C1 segment of cervical spinal cord (tissue), 14 donors: ENCODE measurements at places on chromosomes 6 and 20.

GRCh38 chr6:73388433-73388799 lies 6.2 kb upstream of the DDX43 start:
- no peak for DNase-seq

DNA sequence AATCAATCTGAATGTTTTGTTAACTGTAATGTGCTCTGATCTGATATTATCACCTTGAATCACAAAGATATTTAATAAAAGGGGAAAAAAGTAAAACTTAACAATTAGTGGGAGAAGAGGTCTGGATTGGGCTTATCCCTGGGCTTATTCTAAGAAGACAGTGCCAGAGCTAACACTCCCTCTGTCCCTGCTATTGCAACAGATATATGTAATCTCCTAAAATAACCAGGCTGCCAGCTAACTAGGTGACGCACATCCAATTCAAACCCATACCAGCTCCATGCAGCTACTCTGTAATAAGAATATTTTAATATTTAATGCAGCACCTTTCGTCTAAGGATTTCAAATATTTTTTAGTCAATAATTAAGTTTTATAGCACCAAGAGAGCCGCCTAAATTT lies 330.1 kb upstream of the MARCKS start:
- no peak for DNase-seq

- DNase-seq = peak; percentile 39
Measured at GRCh38 chr6:26311385-26312095, 53.5 kb upstream of the BTN3A2 start.

DNA sequence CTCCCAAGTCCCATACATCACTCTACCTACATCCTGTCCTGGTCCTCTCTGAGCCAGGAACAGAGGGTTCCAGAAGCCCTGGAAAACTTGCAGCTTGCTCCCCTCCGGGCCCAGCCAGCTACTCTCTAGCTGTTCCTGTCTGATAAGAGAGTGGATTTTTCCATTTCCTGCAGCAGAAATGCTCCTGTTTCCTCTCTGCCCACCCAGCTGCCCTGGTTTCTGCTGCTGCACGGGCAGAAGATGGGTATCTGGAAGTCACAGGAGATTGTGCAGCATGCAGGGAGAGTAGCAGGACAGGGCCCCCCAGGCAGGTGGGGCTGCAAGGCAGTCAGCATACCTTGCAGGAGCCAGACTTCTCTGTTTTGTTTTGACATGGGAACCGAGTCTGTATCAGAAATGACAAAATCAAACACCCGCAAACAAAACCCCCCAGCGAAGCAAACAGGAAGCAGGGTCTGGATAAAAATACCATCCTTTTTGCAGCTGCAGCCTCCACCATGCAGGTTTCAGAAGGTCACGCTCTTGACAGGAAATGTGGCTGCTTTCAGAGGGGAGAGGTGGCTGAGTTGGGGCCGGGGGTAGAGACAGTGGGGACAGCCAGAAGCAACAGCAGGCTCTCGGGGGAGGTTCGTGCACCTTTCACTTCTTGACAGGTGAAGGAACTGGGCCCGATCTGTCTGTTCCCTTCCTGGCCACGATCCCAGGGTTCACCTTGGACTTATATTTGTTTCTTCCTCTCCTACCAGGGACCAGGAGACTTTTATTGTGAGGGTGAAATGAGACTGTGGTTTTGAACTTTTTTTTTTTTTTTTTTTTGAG lies 50.8 kb upstream of the FAM83D start:
- no peak for DNase-seq

- DNase-seq = no peak
Measured at GRCh38 chr6:4133941-4134838, 1.2 kb downstream of the ECI2 start.

DNA sequence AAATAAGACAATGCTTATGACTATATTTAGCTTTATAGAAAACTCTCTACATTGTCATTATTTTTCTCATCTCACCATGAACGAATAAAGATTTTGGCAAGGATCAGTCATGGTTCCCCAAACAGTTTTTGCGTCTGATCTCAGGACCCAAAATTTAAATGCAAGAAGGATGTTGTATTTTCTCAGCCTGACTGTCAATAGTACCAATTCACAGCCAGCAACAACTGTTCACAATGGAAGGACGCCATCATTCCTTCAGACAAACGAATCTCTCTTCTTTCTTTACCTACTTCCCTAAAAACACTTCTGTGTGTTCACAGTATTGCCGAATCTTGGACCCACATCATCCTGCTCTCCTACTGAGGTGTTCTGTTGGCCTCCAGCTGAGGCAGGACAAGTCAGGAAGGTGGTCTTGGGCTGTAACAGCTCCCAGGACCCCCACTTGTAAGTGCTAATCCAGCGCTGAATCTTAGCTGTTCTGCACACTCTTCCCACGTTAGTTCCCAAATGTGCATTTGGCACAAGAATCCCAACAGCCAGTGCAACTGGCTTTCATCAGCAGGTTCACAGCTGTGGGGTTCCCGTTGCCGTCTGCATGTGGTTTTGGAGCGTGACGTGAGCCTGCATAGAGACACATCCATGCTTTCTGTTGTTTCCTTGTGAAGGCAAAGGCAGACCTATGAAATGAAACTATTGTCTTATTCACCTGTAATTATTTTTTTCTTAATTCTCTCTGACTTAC lies 600.0 kb downstream of the QKI start:
- no peak for DNase-seq

GRCh38 chr20:52404671-52405070 lies 213.1 kb upstream of the ZFP64 start:
- DNase-seq = no peak

DNA sequence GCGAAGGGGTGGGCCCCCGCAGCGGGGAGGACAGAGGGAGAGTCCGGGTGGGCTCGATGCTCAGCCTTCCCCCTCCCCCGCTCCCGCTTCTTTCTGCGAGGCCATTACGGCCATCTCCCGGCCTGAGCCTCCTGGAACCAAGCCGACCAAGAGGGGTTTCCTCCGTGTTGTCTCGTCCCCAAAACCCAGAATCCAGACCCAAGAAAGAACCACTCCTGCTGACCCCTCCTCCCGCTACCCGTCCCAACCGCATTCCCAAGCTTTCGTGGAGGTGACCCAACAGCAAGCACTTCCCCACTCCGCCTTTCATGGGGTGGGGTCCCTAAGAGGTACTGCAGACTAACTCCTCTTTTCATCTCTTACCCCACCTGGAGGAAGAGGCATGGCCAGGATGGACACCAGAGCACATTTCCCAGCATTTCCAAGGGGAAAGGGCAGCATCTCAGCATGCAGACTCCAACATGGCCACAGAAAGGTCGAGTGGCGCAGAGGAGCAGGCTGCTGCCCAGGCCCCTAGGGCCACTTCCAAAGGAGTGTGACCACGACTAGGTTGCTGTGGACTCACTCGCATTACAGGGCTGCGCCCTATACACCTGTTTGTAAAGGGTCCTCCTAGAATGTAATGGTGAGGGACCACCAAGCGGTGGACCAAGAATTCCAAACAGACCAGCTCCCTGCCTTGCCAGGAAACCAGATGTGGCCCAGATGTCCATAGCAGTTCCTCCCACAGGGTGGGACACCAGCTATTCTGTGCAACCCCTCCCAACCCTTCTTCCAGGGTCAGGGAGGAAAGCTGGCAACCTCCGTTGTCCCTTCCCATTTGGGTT lies 53.4 kb downstream of the MRPL14 start:
- no peak for DNase-seq

- no peak for DNase-seq
Measured at GRCh38 chr6:15280028-15280427, 34.2 kb downstream of the JARID2 start.

DNA sequence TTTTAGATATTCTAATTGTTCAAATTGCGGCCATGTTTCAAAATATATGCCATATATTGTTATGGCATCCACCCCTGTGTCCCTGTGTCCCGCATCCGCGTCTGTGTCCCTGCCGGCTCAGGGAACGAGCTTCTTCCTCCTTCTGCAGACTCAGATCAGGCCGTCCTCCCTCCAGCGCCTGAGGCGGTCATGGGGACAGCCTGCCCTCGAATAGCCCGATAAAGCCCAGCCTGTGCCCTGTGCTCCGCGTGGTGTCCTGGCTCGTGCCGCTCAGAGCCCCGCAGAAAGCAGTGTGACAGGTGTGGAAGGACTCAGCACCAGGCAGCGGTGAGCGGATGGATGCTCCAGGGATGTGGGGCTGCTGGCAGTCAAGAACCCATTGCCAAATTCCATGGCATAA lies 663.4 kb upstream of the DEFB115 start:
- DNase-seq = no peak

DNA sequence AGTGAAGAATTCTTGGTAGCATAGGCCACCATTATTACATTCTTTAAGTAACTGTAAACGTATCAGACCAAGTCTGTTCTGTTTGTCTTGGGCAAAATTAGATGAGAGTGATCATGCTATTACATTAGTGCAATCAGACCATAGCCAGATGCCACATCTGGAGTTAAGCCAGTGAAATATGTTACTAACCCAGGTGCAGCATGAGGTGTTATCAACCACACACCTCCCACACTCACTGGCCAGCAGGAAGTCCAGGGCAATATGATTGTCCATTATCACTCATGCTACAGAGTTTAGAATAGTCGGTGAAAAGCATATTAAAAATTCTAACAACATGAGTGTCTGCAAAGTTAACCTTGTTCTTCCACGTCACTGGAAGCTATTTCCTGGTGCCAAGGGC lies 174.7 kb upstream of the PROKR2 start:
- no peak for DNase-seq
